Renal cortex interstitium (tissue), 15 donors: ENCODE measurements at places on chromosomes 12 and 14.

- no peak for DNase-seq
Measured at GRCh38 chr14:85426068-85426935, 103.6 kb upstream of the FLRT2 start.

DNA sequence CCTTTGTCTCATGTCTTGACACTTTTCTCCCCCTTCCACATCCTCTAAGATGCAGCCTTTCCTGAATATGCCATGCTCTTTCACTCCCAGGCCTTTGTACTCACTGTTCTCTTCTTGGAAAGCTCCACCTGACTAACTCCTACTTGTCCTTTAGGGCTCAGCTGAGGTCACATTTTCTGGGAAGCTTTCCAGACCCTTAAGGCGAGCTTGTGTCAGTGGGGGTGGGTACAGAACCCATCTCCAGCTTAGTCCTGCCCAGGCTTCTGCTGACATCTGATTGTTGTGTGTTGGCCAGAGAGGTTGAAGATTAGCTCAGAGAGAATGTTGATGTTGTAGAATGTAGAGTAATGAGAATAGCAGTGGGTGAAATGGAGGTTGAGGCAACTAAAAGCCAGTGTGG, 2.9 kb upstream of the TSFM start:
- DNase-seq: no peak

GRCh38 chr12:22765421-22766130, 140.6 kb downstream of the ETNK1 start:
- no peak for DNase-seq

GRCh38 chr12:3091038-3091319, 13.8 kb downstream of the TSPAN9 start:
- no peak for DNase-seq
